IPS DF 6.9 (cell line): ENCODE measurements at places on chromosomes 2 and 18.

GRCh38 chr2:112708968-112709367 lies 11.9 kb upstream of the NT5DC4 start:
- DNase-seq: no peak

- DNase-seq: no peak
These were observed 1012.4 kb upstream of the GYPC start for GRCh38 chr2:125643585-125643984.

GRCh38 chr2:109243526-109244303 lies 114.7 kb downstream of the SH3RF3 start:
- DNase-seq: no peak

DNA sequence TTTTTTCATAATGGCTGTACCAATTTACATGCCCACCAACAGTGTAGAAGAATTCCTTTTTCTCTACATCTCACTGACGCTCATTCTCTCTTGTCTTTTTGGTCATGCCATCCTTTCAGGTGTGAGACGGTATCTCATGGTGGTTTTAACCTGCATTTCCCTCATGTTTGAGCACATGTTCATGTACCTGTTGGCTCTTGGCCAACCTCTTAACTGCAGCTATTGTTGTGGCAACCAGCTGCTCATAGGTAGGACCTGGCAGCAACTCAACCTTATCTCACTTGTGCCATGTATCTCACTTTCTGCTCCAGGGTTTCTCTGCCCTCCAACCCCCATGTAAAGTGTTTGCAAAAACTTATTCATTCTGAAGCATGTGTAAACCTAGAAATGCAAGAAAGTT lies 167.5 kb downstream of the UPP2 start:
- DNase-seq: no peak

- no peak for DNase-seq
These were observed 17.9 kb downstream of the CDH2 start for GRCh38 chr18:28159055-28159454.

DNA sequence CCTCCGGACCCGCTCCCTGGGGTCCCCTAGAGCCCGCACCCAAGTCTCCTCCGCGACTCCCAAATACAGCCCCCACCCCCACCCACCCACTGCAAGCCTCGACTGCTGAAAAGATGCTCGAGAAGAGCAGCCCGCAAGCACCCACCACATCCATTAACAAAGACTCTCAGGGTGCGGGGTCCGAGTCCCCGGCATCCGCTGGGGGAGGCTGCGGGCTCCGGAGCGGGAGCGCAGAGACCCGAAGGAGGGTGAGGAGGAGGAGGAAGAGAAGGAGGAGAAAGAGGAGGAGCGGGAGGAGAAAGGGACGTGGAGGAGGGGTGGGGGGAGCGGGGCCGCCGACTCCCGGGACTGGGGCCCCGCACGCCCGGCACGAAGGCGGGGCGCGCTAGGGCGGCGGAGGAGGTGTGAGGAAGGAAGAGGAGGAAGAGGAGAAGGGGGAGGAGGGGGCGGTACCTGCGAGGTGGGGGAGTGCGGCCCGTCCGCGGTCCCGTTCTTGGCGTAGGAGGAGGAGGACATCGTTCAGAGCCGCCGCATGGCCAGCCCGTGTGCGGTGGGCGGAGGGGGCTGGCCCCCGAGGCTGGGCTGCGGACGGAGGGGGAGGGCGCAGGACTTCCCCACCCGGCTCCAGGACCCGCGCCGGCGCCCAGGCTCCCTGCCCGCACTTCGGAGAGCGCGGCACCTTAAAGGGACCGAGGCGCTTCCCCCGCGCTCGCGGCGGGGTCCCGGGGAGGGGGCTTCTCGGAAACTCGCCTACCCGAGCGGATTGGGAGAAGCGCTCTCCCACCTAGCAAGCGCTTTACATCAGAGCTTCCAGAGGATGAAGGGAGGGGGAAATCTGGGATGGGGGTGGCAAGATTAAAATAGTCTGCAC lies at the start of gene CACNB4:
Gene CACNB4, minus strand, starts transcription at position 549 of the 871 bp plus-strand sequence.
- DNase-seq: no peak

DNA sequence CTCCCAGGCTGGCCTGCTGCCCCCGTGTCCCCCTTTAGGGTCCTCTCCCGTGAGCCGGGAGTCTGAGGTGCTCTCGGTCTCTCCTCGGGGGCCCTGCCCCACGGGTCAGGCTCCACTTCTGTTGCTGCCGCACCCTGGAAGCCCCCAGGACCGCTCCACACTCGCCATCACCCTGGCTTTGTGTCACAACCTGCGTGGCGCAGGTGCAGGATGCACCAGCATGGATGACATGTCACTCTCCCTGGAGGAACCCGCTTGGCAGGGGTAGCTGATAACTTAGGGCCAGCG lies 10.8 kb upstream of the ARHGEF4 start:
- no peak for DNase-seq

DNA sequence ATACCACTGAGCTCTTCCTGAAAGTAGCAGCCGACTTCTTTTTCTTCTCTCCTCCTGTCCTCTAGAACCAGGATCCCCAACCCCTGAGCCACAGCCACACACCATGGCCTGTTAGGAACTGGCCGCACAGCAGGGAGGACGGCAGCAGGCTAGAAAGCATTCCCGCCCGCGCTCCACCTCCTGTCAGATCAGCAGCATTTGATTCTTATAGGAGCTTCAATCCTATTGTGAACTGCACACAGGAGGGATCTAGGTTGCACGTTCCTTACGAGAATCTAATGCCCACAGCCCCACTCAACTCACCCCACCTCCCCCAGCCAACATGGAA lies 179.1 kb upstream of the SH3BP4 start:
- no peak for DNase-seq

DNA sequence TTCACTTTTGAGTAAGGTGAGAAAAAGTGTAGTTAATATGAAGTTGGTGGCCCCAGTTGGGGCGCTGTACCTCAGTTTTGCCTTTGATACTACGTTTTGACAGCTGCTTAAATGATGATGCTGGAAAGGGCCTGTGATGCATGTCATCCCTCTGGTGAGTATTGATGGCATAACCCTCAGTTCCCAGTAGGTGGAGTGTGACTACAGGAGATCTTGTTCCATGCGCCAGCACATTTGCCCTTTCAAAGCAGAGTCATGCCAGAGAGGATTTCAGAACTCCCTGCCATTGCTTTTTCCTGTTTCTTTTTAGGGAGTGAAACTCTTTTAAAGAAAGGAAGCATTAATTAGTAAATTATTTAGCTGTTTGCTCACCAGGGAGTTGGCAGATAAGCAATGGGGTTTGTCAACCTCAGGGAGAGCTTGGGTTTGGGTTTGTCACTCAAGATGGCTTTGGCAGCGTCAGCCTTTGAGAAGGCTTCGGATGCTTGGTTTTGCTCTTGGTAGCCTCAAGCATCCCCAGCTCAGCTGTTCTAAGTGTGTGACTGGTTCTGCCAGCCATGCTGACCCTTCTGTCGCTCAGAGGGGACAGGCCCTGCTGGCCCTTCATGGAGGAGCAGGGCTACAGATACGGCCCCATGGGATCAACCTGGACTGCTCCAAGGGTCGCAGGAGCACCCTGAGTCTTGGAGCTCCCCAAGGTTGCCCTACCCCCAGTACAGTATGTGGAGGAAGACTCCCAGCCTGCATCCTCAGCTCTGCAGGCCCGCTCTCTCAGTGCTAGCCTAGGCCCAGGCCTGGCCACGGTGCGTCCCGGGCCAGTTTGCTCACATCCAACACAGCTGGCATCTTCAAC lies 29.1 kb downstream of the ARMC9 start:
- DNase-seq: peak; percentile 63

DNA sequence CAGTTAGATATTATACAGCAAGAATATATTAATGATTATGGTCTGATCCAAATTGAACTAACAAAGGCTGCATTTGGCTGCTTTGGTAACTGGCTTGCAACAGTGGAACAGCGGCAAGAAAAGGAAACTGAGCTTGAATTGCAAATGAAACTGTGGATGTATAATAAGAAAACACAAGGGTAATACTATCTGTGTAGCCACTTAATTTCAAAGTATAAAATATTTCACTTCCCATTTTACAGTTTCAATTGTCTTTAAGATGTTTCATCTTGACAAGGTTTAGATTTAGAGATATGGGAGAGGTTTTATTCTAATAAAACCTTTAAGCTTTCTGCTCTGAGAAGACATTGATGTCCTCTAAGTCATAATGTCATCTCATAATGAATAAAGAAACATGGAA lies 23.8 kb downstream of the WDR75 start:
- DNase-seq: no peak

GRCh38 chr18:14092625-14093306 lies 39.5 kb downstream of the ZNF519 start:
- DNase-seq: no peak

DNA sequence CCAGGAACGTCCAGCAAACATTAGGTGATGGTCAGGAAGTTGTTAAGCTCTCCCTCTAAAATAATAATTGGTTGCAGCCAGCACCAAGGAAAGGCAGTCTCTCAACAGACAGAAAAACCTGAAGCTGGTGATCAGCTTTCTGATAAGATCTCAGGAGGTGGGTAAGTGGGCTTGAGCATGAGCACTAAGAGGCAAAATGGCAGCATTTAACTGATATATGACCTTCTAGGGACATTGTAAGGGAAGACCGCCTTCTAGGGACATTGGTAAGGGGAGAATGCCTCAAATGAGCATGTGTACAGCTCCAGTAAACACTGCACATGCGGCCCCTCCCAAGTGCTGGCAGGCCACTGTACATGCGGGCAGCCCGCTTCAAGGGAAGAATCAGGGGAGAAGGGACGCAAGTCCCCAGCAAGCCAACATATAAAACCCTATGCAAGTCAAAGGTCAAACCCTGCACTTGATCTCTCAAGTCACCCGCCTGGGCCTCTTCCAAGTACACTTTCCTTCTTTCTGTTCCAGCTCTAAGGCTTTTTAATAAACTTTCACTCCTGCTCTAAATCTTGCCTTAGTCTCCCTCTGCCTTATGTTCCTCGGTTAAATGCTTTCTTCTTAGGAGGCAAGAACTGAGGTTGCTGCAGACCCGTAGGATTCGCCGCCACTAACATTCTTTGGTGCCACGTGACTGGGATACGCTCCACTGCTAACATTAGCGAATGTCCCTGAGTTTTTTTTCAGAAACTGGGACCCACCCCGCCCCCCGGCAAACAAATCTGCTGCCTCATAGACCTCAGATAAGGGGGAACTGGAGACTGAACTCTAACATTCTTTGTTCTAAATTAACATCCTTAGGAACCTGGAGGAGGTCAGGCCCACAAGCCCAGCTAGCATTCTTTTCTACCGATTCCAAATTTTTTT lies 463.8 kb downstream of the LPIN1 start:
- no peak for DNase-seq

GRCh38 chr2:241804326-241805229 lies 4.4 kb upstream of the NEU4 start:
- no peak for DNase-seq

DNA sequence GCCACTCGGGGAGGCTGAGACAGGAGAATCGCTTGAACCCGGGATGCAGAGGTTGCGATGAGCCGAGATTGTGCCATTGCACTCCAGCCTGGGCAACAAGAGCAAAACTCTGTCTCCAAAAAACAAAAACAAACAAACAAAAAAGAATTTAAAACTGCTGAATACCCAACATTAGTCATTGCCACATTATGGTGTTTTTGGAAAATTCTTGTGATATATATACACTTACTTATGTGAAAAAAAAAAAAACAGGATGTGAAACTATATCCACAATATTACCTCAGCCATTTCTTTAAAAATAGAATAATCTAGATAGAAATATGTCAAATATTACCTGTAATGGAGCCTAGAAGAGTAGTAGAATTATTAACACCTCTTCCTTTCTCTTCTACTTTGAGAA lies 288.3 kb upstream of the FN1 start:
- DNase-seq: no peak

GRCh38 chr2:180980106-180980942 lies at the start of gene UBE2E3:
Gene UBE2E3, plus strand, starts transcription at chr2:180980605. Its CDS starts 1,438 bp downstream, at chr2:180982043.
- DNase-seq: peak; percentile 27

DNA sequence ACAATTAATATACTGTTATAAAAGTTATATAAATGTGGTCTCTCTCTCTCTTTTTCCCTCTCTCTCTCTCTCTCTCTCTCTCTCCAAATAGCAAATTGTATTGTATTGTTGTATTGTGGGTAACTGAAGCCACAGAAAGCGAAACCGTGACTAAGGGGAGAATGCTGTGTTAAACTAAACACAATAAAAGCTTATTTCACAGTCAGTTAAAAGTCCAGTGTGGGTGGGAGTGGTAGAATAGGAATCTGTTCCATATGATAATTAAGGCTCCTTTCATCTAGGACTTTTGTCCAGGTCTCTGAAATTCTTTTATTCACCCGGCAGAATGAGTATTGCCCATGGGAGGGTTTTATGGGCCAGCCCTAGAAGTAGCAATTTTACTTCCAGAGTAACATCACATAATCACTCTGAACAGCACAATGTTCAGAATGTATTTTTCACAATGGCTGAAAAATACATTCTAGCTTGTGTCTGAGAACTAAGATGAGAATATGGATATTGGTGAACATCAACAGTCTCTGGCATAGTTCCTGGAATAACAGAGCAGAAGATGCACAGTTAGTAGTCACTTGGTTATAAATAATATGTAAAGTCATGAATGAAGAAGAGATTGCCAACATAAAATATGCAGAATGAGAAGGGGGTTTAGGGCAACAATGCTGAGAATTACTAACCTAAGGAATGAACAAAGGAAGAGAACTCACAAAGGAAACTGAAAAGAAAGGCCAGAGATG lies 399.1 kb downstream of the PLCL1 start:
- no peak for DNase-seq

GRCh38 chr18:12872408-12872807 lies 11.6 kb downstream of the PTPN2 start:
- DNase-seq: no peak

DNA sequence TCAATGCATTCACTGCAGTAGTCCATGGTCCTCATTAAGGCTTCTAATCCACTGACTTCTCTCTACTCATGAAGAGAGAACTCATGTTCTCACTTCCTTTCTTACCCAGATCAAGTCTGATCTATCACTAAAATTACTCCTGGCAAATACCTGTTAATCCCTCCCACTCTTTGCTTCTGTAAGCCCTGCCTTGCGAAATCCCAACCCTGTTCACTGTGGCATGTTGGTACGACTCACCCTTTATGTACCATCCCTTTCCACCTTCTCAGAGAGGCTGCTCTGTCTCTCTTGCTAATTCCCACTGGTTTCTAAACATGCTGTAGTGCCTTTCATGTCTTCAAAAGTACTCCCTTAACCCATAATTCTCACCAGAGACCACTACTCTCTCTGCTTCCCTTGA lies 272.2 kb upstream of the ACVR2A start:
- no peak for DNase-seq

GRCh38 chr2:95026471-95027368 lies 1.2 kb downstream of the MAL start:
- DNase-seq: no peak

- no peak for DNase-seq
These were observed 129.7 kb downstream of the CCDC85A start for GRCh38 chr2:56313500-56313921.

DNA sequence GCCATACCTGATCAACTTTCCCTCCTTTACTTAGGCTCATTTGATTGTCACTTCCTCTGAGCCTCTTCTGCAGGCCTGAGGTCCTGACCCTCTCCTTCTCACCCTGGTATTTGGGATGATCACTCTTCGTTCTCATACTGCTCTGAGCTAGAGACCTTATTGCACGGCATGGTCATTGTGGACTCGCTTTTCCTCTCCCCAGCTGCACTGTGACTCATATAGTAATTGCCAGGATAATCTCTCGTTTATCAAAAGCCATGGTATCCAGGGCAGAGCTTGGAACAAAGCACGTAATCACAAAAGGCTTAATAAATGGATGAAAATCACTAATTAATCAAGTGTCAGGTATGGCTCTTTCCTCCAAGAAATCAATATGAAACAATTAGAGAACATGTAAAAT lies 40.9 kb upstream of the TRIB2 start:
- no peak for DNase-seq
